ENCODE measurements at places on chromosomes 3 and 15.

GRCh38 chr3:45660567-45660901, 28.7 kb upstream of the SACM1L start:
- DNase-seq: no peak

DNA sequence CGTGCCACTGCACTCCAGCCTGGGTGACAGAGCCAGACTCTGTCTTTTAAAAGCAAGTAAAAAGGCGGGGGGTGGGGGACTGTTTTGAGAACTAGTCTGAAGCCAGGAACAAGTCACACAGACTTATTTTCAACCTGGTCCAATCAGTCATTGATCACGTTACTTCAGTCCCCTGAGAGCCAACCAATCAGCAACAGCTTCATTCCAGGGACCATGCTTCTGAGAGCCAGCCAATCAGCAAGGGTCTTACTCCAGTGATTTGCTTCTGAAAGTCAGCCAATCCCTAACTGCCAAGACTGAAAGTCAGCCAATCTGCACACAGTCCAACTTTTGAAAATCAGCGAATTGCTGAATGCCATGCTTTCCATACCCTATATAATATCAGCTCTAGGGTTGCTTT, 48.6 kb upstream of the C15orf39 start:
- peak; percentile 35 for DNase-seq

- DNase-seq: peak; percentile 31
Measured at GRCh38 chr15:55770806-55771205, 27.9 kb upstream of the PRTG start.

GRCh38 chr15:99441871-99442251, 123.9 kb upstream of the MEF2A start:
- no peak for DNase-seq

DNA sequence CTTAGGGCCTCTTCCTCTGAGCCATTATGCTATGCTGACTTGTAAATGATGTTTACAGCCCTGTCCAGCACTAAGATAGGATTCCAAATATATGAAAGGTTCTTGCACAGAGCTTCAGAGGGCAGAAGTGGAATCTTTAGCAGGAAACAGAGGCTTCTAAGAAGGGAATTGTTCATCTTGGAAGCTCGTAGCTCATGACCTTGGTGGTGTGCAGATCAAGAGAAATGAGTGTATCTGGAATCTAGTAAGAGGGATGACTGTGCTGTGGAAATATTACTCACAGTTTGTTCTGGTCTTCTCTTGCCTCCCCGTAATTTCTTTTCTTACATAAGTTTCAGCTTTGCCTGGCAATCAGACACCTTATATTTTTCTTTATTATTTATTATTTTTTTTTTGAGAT, 175.8 kb downstream of the SPATA16 start:
- peak; percentile 67 for DNase-seq

DNA sequence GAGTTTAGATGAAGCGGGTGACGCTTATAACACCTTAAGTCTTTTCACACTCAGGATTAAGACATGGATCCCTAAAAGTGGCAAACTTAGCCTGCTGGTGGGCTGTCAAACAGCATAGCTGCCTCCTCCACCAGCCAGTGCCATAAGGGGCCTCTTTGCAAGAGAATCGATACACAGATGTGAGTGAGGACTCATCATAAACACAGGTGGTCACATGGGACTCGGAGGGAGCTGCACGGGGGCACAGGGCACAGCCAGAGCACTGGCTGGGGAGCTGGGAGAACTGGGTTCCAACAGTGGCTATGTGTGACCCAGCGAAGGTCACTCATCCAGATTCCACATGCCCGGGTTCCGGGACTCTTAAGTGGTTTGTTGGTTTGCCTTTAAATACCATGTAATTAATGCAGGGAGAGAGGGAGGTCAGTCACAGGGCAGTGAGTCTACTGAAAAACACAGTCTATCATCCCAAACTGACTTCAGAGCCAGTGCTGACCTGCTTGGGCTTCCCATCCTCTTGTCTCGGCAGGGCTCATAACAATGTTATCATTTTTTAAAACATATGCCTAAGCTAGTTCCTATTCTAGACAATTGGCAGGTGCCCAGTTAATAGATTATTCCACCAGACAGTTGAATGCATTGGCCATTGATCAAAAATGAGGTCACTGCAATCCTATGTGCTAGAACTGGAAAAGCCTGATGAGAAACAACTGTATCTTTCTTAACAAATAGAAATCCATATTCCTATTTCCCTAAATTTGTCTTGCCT, 51.8 kb downstream of the SLC12A8 start:
- DNase-seq: no peak
